ENCODE measurements at places on chromosomes 5 and 9.
A peak's percentile ranks its signal among the peaks of the same experiment; 100 is the strongest.

GRCh38 chr5:19584131-19584530, 403.9 kb downstream of the CDH18 start:
- DNase-seq, result no peak

- no peak for DNase-seq
These were observed 51.9 kb downstream of the GALNT10 start for GRCh38 chr5:154242442-154242841.

DNA sequence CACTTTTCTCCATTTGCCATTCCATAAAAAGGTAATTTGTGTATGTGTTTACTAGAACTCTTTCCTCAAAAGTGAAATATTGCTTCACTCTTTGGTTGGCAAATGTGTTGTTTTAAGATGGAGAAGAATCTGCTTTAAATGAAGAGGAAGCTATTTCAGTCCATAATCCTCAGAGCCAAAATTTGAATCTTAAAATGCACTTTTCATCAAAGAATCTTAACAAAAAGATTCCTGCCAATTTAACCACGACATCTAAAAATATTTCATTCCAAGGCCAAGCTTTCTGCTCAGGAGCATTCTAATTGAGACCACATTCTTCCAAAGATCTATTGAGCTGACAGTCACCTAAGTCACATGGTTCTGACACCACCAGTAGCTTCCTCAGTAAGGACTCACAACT, 7.5 kb downstream of the GABRB2 start:
- DNase-seq, result no peak

- DNase-seq, result peak; percentile 30
These were observed 320.8 kb downstream of the CCDC171 start for GRCh38 chr9:15873573-15874177.

DNA sequence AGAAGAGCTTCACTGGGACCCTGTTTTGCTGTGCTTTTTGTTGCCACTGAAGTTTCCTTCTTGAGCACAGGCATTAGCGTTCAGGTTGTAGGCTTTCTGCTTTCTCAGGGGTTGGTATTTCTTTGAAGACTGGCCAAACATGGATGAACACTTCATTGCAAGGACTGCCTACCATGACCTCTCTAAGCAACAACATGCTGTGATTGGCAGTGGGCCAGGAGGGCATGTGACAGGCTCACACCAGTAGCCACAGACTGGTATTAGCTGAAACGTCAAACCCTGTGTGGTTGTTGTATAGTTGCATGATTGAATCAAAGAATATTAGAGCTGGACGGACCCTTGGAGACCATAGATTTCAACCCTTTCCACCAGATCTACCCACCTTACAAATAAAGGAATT, 20.0 kb upstream of the MLANA start:
- DNase-seq, result no peak

GRCh38 chr5:96822686-96823459, 15.1 kb upstream of the ERAP1 start:
- DNase-seq, result no peak

DNA sequence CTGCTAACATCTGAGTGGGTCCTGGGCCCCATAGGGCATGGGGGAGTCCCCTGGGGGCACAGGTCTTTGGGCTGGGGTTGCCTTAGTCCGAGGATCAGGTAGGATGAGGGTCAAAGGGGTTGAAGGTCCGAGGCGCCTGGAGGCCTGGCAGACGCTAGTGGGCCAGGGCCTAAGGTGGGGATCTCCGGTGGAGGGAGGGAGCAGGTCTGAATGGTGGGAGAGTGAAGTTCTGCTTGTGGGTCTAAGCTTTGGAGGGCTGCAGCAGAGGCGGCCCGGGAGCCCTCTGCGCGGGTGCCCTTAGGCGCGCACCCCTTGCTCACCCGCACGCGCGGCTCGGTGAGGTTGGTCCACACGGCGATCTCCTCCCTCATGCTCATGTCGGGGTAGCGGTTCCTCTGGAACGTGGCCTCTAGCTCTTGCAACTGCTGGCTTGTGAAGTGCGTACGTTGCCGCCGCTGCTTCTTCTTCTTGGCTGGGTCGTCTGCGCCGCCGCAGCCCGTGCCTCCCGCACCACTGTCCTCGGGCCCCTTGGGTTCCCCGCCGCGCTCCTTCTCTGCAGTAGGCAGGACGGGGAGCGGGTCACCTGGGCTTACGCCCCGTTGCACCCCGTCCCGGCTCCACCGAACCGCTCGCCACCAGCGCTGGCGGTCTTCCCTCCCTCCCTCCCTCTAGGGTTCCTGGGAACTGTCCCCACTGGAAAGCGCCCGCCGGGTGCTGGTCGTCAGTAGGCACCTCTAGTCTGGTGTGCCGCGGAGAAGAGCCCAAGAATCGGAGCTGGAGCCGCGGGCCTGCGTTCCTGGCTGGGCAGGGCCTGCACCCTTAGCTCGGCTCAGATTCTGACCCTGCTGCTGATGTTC, 2.8 kb downstream of the PITX1 start:
- DNase-seq, result no peak

DNA sequence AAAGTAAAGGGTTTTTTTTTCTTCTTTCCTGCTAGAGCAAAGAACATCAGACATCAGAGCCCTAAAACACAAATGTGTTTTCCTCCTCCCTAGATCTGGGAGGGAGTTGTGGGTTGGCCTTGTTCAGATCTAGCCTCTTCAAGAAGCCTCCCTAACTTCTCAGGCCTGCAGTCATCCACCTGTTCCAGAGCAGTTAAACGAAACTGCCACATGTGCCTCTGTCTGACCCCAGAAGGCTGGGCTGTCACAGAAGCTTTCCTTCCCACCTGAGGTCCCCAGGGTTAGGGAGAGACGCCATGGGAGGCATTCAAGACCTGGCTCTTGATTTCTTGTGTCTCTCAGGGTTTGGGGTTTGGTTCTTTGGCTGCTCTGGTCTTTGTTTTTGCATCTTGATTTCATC, 87.0 kb downstream of the DAB2IP start:
- no peak for DNase-seq

DNA sequence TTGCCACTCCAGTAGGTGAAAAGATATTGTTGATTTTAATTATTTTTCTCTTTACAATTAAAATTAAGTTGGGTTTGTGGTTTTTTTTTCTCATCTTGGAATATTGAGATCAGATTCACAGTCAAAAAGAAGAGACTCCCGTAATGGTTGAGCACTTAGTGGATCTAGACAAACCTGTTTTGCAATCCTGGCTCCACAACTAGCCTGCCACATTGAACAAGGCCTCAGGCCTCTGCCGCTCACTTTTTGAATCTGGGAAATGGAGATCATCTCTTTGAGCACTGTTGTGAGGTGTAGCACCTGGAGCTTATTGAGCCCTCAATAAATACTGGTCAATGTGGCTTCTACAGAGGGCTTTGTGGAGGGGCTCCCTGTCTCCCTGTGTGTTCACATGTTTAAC, 37.1 kb upstream of the RARS1 start:
- peak; percentile 23 for DNase-seq

DNA sequence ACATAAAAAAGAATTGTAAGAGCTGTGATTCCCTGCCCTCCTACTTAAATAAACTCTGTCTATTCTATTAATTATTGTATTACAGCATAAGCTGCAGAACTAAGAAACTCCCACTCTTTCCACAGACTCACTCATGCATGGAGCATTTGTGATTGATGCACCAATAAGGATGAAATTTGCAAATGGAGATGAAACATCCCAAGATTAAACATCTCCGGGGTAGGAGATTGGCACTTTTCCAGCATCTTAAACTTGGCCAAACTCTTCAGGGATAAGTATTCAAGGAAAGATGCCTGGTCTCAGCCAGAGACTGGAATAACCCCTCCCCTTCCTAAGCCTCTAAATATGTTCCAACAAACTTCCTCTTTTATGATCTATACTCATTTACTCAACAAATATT, 472.0 kb downstream of the ACTL7B start:
- DNase-seq, result no peak

DNA sequence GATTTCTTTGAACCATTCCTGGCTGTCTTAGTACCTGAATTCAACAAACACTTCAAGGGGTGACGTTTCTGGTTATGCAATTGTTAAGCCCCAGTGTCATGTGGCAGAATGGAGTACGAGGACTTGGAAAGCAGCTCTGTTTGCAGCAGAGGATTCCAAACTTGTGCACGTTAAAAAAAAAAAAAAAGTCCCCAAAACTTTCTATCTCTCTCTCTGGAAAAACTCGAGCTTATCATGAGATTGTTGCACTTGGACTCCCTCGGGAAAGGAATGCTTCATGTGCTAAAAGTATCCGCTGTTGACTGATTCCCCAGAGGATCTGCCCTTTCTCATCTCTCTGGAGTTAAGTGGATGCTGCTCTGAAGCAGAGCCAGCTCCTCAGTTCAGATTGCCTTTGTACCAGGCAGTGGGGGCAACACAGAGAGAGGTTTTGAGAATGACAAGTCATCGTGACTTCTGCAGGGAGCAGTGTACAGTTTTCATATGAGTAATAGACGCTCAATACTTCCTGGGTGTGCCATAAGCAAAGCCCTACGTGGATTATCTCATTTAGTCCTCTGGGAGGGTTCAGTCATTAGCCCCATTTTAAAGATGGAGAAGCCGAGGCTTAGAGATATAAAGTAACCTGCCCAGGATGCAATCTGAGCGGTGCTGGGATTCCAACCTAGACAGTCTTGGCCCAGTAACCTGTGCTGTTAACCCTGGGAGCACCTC, 28.1 kb downstream of the TMOD1 start:
- peak; percentile 21 for DNase-seq

DNA sequence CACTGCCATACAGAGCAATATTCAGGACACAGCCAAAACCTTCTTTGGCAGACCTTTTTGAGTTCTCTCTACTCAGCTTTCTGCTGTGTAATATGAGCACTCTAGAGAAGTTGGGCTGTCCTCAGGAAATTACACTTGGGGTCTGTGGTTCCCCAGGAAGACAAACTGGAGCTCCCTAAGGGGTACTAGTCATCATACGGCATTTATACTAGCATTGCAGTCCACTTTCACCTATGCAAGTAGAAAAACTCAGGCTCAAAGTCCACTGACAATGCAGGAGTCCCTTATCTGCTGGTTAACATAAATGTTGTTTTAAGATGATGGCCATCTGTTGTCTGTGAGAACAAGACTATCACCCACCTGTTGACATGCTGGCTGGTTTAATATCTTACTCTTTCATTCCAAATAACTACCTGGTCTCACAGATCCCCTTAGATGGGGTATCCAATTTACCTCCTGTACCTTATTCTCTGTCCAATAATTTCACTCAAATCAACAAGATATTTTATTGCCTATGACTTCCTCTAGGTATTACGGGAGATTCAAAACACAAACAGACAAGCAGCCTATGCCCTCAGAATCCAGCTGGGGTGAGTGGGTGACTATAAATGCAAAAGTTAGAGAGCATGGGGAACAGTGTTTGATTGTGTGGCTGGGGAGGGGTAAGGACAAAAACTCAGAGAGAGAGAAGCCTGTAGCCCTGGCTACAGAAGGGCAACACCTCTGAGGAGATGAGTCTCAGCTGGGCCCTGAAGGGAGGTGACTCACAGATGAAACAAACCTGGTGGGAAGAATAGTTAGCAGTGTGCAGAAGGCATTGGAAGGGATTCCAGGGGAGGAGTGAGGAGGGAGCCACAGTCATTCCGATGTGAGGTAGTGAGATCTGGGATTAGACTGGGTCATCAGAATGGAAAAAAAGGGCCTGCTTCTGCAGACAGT, 10.2 kb downstream of the DOCK8 start:
- peak; percentile 97 for DNase-seq

GRCh38 chr5:138722544-138723177, 30.6 kb upstream of the CTNNA1 start:
- peak; percentile 45 for DNase-seq

- no peak for DNase-seq
These were observed 295.3 kb upstream of the TNC start for GRCh38 chr9:115413304-115413703.

- DNase-seq, result no peak
These were observed 143.4 kb upstream of the MVB12B start for GRCh38 chr9:126183266-126183665.

- no peak for DNase-seq
These were observed 41.8 kb upstream of the ROR2 start for GRCh38 chr9:91991721-91992341.

GRCh38 chr9:30534455-30534854, 1850.0 kb upstream of the ACO1 start:
- no peak for DNase-seq

GRCh38 chr9:106945727-106946660, 83.0 kb downstream of the ZNF462 start:
- peak; percentile 71 for DNase-seq

GRCh38 chr9:13588151-13589033, 308.9 kb upstream of the MPDZ start:
- DNase-seq, result no peak

- peak; percentile 46 for DNase-seq
These were observed 1479.3 kb upstream of the CDH9 start for GRCh38 chr5:28517691-28518090.

- DNase-seq, result no peak
These were observed 380.5 kb upstream of the SMC2 start for GRCh38 chr9:103713631-103714030.

DNA sequence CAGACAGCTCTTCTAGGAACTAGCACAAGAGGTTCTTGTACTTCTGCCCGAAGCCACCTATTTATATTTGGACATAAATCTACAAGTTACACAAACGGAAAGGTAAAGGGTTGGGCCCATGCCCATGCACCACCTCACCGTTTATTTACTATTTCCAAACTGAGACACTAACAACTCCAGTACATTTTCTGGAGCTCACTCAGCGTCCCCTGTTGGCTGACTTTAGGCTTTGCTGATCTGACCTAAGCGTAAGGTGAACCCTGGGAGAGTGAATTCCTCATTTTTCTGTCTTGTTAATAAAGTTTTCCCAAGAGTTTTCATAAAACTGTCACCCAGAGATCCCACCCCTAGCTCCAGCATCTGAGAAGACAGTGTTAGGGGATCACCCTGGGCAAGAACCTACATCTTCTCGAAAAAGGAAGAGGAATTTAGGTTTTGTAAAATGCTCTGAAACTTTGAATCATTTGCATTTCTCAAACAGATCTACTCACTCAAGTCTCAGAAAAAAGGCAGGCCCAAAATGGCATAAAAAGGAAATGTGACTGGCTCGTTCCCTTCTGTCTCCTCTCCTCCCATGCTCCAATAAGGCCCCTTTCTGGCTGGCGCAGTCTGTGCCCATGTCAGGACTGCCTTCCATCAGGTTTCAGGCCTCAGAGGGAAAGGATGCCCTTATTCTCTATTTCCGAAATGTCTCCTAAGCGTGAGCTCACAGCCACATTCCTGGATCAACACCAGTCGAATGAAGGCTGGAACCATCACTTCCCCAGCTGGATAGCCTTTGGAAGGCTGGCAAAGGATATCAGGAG, 201.3 kb downstream of the FANCC start:
- no peak for DNase-seq

- no peak for DNase-seq
These were observed 145.0 kb upstream of the DMAC1 start for GRCh38 chr9:7944572-7944971.

DNA sequence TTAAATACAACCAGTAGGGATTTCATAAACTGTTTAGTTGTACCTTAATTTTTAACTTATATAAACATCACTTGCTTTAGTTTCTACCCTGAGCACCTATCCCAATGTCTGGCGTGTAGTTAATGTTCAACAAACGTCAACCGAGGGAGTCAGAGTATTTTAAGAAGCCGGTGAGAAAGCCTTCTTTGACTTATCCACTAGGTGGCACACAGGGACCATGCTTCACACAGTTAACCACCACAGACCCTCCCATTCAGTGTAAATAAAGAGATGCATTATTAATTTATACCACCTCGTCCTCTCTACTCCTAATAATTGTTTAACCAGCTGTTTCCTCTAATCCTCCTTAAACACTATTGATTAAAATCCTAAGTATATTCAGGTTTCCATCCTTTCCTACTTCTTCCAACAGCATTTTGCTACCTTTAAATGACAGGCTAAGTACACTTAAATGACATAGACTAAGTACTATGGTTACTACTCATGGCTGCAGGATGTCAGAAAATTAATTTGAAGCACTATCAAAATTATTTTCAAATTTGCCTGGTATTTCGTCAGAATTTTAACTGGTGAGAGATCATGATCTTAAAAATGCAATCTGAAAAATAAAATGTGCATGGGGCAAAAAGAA, 2.3 kb downstream of the HAPLN1 start:
- peak; percentile 35 for DNase-seq
